ENCODE measurements at places on chromosomes 1 and 21.

GRCh38 chr1:32864375-32865019 lies 6.2 kb downstream of the FNDC5 start:
- no peak for DNase-seq

DNA sequence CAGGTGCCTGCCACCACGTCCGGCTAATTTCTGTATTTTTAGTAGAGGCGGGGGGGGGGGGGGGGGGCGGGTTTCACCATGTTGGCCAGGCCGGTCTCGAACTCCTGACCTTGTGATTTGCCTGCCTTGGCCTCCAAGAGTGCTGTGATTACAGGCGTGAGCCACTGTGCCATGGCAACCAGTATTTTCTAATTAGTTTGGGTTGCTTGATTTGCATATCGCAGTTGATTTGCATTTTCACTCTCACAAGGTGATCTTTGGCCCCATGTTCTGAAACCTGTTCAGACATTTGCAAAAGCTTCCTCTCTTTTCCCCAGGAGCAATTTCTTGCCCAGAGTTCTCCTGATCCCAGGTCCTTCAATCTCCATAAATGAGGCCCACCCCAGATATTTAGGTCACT lies 1.7 kb downstream of the TOR3A start:
- DNase-seq: no peak

DNA sequence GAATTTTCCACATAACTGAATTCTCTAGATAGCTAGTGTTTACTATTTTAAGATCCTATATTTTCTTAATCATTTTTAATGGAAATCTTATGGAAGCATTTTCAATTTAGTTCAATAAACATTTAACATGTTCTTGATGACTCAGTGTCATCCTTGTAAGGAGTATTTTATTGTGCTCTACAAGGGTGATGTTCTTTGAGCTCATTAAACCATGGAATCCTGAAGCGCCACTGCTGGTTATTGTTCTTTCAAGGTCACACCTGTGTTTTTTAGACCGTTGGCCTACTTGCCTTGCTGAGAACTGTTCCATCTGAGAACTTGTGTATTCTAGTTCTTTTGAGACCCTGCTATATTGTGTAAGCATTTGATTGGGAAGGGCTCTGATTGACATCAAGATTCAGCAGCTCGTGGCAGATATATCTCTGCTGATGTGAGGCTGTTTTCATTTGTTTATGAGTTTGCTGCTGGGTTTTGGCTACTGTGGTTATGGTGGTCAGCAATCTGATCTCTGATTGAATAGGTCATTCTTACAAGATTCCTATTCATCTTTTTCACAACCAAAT lies 132.0 kb downstream of the GIPC2 start:
- DNase-seq: no peak

GRCh38 chr1:59768792-59769735 lies 45.7 kb upstream of the HOOK1 start:
- no peak for DNase-seq

DNA sequence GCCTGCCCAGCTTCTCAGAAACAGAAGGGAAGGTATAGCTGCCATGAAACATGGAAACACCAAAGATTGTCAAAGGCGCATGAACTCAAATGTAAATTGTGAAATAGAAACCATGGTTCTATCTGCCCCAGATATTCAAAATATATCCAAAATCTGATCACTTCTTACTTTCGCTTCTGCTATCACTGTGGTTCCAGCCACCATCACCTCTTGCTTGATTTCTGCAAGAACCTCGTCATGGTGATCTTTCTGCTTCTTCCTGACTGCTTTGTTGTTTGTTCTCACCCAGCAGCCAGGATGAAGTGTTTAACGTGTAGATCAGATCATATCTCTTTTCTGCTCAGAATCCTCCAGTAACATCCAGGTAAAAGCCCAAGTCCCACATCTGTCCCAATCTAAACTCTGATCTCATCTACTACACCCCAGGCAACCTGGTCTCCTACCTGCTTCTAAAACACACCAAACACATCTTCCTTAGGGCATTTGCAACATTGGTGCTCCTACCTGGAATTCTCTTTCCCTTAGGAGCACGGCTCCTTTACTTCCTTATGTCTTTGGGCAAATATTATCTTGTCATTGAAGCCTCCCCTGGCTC lies 10.5 kb upstream of the LMO4 start:
- DNase-seq: no peak

DNA sequence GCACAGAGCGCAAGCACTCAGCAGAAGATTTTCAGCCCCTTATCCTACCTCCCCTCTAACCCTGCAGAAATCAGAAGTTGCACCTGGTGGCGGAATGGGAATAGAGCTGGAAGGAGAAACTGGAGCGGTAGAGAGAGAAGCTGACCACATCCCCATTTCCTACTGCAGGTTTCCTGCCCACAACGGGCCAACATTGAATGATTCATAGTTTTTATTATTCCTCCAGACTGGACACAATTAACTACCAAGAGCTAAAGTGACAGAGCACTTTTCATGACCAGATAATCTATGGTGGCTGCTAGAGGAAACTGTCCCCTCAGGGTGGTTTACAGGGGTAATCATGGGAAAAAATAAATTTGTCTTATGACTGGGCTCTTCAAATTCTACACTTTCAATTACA lies 21.3 kb upstream of the LRRC8D start:
- no peak for DNase-seq

GRCh38 chr1:47703981-47704596 lies 266.2 kb downstream of the FOXD2 start:
- no peak for DNase-seq

- DNase-seq: no peak
These were observed 86.8 kb downstream of the LRRC8C start for GRCh38 chr1:89719502-89720306.

DNA sequence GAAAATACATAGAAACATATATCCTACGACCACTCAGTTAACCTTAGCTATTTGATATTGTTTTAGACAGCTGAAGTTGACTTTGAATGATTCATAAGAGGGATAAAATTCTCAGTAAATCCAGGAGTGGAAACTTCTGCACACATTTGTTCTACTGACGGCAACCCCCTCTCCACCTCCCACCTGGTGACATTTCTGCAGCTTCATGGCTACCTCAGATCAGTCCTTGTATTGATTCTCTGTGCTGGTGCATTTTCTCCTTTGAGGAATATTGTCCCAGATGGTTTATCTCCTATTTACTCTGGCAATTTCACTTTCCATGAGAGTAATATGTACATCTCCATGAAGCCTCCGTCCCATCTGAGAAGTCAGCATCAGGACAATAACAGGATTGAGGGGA lies 57.7 kb upstream of the COA6 start:
- DNase-seq: no peak

GRCh38 chr1:48823168-48823567 lies 46.5 kb upstream of the BEND5 start:
- DNase-seq: no peak

DNA sequence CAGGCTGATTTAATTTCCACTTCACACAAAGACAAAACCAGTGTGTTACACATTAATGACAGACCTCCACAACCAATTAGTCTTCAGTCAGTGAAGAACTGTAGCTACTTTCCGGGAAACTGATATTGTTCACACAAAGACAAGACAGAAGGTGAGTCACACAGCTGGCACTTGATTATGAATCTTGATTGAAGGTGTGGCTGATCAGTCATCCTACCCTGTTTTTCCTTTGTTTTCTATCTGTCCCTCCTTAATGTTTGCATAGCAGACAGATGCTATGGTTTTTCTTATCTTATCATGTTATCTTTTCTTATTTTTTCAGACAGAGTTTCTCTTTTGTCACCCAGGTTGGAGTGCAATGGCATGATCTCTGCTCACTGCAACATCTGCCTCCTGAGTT lies 185.1 kb upstream of the GREM2 start:
- DNase-seq: no peak

GRCh38 chr1:42815941-42816584 lies 859 bp upstream of the ERMAP start:
- DNase-seq: peak; percentile 31

GRCh38 chr1:199678771-199679170 lies 348.7 kb upstream of the NR5A2 start:
- no peak for DNase-seq

GRCh38 chr1:106534612-106535011 lies 521.9 kb upstream of the PRMT6 start:
- DNase-seq: no peak

GRCh38 chr1:20110679-20111078 lies 8.7 kb downstream of the PLA2G2D start:
- DNase-seq: no peak

- DNase-seq: peak; percentile 80
These were observed at the start of gene ST6GALNAC3 for GRCh38 chr1:76074321-76075187. ST6GALNAC3 (plus strand) TSS chr1:76074746.

- DNase-seq: no peak
These were observed 78.5 kb downstream of the BCAR3 start for GRCh38 chr1:93603106-93603505.

- no peak for DNase-seq
These were observed 4.5 kb downstream of the TRMT1L start for GRCh38 chr1:185152187-185152767.

- no peak for DNase-seq
These were observed 35.1 kb upstream of the ETS2 start for GRCh38 chr21:38770660-38771059.

DNA sequence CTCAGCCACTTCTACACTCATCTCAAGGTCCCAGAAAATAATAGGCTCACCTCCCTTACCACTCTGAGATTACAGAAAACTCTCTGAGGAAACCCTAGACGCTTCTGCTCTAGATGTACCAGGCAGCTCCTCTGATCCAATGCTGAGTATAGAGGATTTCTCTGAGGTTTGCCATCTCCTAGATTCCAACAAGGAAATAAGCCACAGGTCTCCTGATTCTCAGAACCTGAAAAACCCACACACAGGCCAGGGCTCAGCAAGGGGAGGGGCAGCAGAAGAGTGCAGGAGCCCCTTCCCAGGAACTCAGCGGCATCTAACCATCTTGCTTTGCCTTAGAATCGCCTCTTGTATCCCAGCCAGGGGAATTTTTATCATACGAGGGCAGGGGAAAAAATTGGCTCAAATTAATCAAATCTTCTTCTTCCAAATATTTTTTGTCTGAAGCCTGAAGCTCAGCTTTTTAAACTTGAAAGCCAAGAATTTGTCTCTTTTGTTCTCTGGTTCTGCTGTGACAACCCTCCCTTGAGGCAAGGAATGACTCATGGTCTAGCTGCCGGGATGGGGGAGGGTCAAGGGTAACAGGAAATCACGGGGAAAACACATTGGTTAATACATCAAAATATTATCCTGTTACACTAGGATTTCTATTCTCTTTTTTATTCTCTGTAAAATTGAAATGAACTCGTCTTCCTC lies 30.8 kb downstream of the GORAB start:
- DNase-seq: no peak

DNA sequence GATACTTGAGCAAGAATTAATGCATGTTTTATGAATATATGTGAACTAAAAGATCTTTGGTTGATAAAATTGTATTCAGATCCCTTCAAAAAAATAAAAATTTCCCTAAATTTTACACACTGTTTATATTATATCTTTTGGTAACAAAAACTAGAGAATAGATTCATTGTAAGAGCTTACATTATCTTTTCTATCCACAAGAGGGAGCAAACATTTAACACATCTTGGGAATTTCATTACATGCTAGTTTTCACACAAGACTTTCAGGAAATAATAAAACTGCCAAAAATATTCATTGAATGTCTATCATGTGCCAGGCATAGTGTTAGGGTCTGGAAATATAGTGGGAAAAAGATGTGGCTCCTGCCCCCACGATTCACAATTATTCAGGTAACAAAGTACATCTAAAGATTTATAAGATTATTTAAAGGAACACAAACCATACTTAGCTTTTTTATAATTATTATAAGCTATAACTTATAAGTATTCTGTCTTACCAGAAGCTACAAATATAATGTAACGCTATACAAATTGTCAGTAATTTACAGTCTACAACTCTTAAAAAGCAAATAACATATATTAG lies 30.6 kb downstream of the FAF1 start:
- DNase-seq: no peak

DNA sequence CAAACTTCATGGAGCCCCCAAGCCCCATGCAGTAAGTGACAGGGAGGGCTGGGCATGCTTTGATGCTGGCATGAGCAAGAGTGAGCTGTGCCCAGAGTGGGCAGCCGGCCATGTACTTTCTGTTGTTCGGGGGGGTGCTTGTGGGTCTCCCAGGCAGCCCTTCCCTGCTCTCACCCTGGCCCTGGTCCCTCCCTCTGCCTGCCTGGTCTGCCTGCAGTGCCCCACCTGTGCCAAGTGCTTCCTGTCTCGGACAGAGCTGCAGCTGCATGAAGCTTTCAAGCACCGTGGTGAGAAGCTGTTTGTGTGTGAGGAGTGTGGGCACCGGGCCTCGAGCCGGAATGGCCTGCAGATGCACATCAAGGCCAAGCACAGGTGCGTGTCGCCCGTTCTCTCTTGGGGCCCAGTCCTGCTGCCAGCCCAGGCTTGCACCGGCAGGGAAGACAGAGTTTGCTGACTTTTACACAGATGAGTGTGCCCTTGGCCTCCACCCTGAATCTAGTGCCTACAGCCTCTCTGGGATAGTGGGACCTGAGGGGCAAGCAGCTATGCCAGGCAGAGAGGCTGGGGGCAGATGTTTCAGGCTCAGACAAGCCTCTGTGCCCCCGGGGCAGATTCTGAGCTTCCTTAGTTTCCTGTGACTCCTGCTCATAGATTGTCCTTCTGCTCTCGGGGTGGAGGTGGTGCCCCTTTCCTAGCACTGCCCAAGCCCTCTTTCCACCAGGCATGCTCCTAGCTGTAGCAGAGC lies 7.6 kb downstream of the ZBTB48 start:
- no peak for DNase-seq

- no peak for DNase-seq
These were observed 41.6 kb upstream of the MROH9 start for GRCh38 chr1:170893655-170894297.

GRCh38 chr1:58857680-58858673 lies 74.1 kb upstream of the JUN start:
- no peak for DNase-seq

- no peak for DNase-seq
These were observed 307.0 kb upstream of the USP25 start for GRCh38 chr21:15422783-15423182.

GRCh38 chr1:85314726-85315125 lies 38.3 kb upstream of the BCL10 start:
- DNase-seq: no peak

DNA sequence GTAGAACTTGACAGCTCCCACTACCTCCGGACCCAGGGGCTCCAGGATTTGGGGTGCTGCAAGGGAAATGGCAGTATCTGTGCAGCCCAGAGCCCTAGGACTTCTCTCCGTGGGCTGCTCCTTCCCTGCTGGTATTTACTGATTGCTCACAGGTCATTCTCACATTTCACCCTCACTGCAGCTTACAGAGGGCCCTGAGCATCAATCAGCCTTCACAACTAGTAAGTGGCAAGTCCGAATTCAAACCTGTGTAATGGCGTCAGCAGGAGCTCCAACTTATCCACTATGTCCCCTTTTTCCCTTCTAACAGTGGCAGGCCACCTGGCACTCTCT lies 32.4 kb downstream of the PIK3C2B start:
- DNase-seq: no peak

Measured in stimulated activated CD8-positive, alpha-beta memory T cell treated with anti-CD3 and anti-CD28 coated beads, Interleukin-4, amount 100 ng/mL, for 48 hours (primary cell).